ENCODE measurements at places on chromosomes 7 and 10.

- no peaks in the 10 kb centered on the region for H3K27me3 ChIP-seq
- H3K27ac ChIP-seq, result no peak overlapping the region
- H3K36me3 ChIP-seq, result no peaks in the 10 kb centered on the region
- H3K4me3 ChIP-seq, result no peak overlapping the region
- DNase-seq, result no peak
- no peaks in the 10 kb centered on the region for H3K4me1 ChIP-seq
Observed at GRCh38 chr7:126574276-126575250, 678.2 kb downstream of the GRM8 start.

DNA sequence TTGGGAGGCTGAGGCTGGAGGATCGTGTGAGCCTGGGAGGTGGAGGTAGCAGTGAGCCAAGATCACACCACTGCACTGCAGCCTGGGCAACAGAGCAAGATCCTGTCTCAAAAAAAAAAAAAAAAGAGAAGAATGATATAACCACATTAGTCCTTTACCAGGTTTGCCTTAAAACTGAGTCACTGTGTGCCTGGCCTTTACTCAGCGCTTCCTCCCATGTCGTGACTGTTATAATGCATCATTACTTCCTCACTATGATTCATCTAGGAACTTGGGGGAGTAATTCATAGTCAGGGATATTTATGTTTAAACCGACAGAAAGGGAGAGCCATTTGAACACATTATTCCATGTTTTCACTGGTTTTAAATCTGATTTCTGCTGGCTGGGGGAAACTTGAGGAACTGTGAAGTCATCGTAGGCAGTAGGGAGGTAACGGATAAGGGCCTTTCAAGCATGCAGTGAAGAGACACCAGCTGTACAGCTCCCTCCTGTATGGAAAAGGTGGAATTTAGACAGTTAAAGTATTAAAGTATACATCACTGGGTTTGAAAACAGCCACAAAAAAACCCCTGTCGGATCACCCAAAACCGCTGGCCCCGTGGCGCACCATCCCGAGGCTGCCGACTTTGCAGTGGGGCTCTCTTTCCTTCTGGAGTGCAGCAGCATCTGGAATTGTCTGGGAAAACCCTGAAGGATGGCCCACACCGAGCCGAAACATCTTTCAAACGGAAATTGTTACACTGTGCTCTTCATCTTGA lies 119.8 kb downstream of the NKX6-2 start:
- no peaks in the 10 kb centered on the region for H3K36me3 ChIP-seq
- DNase-seq, result no peak
- H3K27ac ChIP-seq, result no peak overlapping the region
- no peaks in the 10 kb centered on the region for H3K4me1 ChIP-seq
- no peak overlapping the region for H3K4me3 ChIP-seq

DNA sequence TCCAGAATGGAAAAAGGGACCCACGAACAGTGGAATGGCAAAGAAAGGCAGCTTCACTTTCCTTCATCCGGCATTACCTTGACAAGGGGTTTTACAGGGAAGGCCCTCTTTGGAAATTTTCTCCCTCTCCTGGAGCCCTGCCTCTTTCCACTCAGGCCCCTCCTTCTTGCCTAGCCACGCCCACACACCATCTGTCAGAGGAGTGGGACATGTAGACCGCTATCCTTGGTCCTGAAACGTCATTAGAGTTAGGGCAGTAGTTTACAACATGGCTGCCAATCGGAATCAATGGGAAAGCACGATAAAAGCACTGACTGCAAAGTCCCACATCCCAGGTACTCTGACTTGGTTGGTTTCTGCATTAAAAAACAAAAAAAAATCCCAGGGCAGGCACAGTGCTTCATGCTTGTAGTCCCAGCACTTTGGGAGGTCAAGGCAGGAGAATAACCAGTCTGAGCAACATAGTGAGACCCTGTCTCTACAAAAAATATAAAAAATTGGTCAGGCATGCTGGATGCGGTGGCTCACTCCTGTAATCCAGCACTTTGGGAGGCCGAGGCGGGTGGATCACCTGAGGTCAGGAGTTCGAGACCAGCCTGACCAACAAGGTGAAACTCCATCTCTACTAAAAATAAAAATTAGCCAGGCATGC lies 96.4 kb downstream of the MARCHF5 start:
- no peak overlapping the region for H3K4me3 ChIP-seq
- H3K27ac ChIP-seq, result no peak overlapping the region
- H3K4me1 ChIP-seq, result no peaks in the 10 kb centered on the region
- no peaks in the 10 kb centered on the region for H3K36me3 ChIP-seq
- H3K27me3 ChIP-seq, result no peaks in the 10 kb centered on the region

DNA sequence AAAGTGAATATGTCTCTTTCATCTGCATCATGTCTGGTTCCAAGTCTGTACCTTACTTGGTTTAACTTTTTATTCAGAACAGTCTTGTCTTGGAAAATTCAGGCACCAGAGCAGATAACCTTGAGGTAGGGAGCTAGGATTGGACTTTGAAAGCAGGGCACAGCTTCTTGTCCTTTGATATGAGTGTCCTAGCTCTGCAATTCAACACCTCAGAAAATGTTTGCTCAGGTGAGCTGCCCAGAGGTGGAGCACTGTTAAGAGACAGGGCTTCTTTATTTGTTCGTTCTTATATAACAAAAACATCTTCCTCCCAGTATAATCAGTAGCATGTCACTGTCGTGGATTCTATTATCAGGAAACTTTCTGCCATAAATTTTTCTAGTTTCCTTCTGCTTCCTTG lies 118.3 kb downstream of the LRRC4 start:
- no peak overlapping the region for H3K4me3 ChIP-seq
- no peak for DNase-seq
- no peaks in the 10 kb centered on the region for H3K4me1 ChIP-seq

DNA sequence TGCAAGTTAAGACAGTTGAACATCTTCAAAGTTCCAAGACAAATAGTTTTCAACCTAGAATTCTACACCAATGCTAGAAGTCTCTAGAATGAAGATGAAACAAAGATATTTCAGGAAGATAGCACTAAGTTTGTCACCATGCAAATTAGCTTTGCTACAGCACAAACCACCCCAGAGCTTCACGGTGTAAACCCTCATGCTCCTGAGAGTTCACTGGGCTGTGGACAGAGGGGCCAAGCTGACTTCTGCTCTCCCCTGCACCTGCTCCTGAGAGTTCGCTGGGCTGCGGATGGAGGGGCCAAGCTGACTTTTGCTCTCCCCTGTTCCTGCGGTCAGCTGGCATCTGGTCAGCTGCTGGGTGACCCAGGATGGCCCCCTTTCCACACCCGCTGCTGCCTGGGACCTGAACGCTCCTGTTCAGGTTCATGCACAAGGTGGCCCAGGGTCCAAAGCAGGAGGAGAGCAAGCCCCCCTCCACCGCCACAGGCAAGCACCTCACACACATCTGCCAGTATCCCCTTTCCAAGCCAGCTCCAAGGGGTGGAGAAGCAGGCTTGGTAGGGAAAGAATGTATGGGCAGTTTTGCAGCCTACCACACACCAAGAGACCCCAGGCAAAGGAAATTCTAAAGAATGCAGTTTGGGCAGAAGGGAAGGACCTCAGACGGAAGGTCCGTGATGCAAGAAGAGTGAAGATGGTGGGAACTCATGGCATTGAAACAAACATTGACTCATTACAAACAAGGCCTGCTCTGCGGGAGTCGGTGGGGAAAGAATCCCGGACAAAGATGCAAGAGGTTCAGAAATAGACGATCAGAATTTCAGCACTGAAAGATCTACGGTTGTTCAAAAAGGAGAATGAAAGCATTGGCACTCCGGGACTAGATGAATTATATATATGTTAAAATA lies 137.8 kb upstream of the PPP2R2D start:
- DNase-seq, result no peak
- H3K27ac ChIP-seq, result no peak overlapping the region
- no peak overlapping the region for H3K4me3 ChIP-seq
- H3K27me3 ChIP-seq, result peaks cover 4% of the 10 kb centered on the region

DNA sequence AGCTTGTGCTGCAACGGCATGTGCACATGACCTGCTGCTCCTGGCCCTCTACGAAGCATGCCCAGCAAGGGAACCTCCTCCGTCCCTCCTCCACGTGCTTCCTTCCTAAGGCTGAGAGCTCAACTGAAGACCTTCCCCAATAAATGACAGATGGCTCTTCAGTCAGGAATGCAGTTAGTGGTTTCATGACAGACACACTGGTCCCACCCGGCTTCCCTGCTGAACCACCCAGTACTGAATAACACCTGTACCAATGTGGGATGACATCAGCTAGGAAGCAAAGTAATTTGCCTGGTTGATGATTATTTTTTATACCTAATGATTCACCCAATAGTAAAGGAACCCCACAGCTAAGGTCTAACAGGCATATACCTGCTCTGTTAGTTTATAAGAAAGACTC lies 69.1 kb downstream of the SCRN1 start:
- no peaks in the 10 kb centered on the region for H3K27me3 ChIP-seq
- no peak for DNase-seq
- no peaks in the 10 kb centered on the region for H3K4me1 ChIP-seq
- no peak overlapping the region for H3K4me3 ChIP-seq
- H3K36me3 ChIP-seq, result no peaks in the 10 kb centered on the region
- H3K27ac ChIP-seq, result no peak overlapping the region

DNA sequence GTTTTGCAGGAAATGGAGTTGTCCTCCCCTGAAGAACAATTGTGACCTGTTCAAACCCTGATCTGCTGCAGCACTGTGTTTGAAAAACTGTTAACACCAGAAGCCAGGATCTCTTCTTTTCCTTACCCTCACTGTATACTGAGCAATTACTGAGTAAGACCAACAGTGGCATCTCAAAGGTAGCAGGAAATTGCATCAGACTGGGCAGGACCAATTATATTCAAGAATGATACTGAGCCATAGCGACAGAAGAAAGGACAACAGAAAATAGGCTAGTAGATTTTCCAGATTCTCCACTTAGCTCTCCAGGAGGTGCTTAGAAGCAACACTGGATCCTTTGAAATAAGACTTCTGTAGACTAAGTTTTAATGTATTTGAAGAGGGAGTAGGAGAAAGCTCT lies 57.4 kb upstream of the INHBA start:
- H3K27ac ChIP-seq, result no peak overlapping the region
- DNase-seq, result no peak
- no peaks in the 10 kb centered on the region for H3K36me3 ChIP-seq

DNA sequence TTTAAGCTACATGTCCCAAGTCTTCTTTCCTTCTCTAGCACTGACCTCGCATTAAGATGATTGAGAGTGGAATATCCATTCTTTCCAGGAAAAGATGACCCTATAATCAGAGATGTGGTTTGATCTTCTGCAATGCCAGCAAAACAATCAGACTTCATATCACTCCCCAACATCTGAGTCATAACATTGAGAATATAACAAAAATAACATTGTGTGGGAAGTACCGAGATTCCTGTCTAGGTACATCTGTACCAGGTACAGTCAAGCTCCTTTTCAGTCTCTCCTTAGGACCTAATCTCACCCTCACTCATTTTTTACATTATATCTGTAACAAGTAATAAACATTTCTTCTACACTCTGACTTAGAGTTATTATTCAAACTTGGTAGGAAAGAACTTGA lies 201.6 kb downstream of the LRRTM3 start:
- H3K27ac ChIP-seq, result no peak overlapping the region
- no peak overlapping the region for H3K4me3 ChIP-seq
- H3K36me3 ChIP-seq, result no peaks in the 10 kb centered on the region
- DNase-seq, result no peak
- H3K27me3 ChIP-seq, result no peaks in the 10 kb centered on the region

DNA sequence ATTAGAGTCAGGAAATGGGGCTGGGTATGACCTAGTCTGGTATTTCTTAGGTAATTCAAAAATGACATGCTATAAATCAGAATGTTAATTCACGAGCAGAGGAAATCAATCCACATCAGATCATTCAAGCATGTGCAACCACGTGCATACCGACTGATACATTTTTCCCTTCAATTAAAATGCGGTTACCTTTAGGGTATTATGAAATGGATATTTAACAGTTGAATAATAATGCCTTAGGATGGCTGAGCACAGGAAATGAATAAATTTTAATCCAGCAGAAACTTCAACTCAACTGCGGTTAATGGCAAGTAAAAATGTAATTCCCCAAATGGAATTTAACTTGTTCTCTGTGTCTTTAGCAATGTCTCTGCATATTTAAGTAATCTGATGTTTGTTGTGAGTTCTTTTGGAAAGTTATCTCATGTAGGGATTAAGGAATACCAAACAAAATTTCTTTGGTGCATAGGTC lies 9.2 kb downstream of the CPA2 start:
- H3K27me3 ChIP-seq, result peaks cover 57% of the 10 kb centered on the region
- no peak for DNase-seq
- no peaks in the 10 kb centered on the region for H3K36me3 ChIP-seq
- peaks cover 5% of the 10 kb centered on the region for H3K4me1 ChIP-seq
- H3K27ac ChIP-seq, result no peak overlapping the region

Data from psoas muscle (tissue), 8 donors.